ENCODE measurements at places on chromosomes 3 and 15.
A peak's percentile ranks its signal among the peaks of the same experiment; 100 is the strongest.

DNA sequence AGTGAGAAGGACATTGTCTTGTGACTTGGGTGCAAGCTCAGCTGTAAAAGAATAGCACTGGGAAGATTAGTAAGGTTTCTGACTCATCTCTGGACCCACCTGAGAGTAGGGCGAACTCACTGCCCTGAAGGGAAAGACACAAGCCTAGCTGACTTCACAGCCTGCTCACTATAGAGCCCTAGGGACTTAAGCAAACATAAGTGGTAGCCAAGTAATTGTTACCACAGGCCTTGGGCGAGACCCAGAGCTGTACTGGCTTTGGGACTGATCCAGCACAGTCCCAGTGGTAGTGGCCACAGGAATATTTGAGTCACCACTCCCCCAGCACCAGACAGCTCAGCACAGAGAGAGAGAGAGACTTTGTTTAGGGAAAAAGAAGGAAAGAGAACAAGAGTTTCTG, 429.9 kb downstream of the TBL1XR1 start:
- DNase-seq: no peak

GRCh38 chr3:27138005-27138404, 231.2 kb downstream of the NEK10 start:
- no peak for DNase-seq

DNA sequence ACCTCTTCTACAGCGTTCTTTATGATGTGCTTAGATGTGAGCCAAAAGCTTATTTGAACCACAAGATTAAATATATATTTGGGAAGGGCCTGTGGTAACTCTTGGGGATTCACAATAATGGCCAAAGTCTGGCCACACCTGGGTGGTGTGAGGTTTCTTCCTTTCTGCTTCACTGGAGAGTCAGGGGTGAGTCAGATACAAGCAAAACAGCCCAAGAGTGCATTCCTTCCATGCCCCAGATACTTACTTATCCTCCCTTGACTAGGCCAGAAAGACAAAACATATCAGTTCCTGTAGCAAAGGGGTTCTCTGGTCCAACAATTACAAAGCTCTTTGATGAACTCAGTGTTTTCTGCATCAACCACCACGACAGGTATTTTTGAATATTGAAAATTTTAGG, 941 bp downstream of the ZBED2 start:
- DNase-seq: peak; percentile 18

- no peak for DNase-seq
Observed at GRCh38 chr3:11611341-11611799, 32.3 kb downstream of the VGLL4 start.

- no peak for DNase-seq
Observed at GRCh38 chr3:183641882-183642281, 6.5 kb downstream of the KLHL24 start.

- DNase-seq: peak; percentile 74
Observed at GRCh38 chr15:52103217-52104207, 9.1 kb downstream of the BCL2L10 start.

DNA sequence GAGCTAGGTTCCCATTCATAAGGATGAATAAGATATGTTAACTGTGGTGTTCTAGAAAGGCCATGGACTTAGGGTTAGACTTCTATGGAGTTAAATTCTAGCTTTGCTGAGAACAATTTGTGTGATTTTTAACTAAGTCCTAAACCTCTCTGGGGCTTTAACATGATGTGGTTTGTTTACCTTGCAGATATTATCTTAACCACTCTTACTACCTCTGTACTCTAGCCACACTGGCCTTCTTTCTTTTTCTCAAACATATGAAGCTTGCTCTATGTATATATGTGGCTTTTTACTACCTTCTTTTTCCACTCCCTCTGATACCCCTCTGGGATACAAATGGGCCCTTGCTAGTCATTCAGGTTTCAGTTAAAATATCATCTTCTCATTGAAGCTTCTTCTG, 108.4 kb downstream of the ZNF609 start:
- DNase-seq: no peak

GRCh38 chr3:166902374-166902773, 477.7 kb downstream of the ZBBX start:
- DNase-seq: no peak

GRCh38 chr15:76201536-76202255, 109.6 kb downstream of the ETFA start:
- no peak for DNase-seq

GRCh38 chr3:23519314-23520208, 286.2 kb upstream of the UBE2E1 start:
- no peak for DNase-seq

- no peak for DNase-seq
Observed at GRCh38 chr15:92018535-92019239, 165.2 kb downstream of the SLCO3A1 start.
